ENCODE measurements at places on chromosomes 7 and 10.
A peak's percentile ranks its signal among the peaks of the same experiment; 100 is the strongest.

DNA sequence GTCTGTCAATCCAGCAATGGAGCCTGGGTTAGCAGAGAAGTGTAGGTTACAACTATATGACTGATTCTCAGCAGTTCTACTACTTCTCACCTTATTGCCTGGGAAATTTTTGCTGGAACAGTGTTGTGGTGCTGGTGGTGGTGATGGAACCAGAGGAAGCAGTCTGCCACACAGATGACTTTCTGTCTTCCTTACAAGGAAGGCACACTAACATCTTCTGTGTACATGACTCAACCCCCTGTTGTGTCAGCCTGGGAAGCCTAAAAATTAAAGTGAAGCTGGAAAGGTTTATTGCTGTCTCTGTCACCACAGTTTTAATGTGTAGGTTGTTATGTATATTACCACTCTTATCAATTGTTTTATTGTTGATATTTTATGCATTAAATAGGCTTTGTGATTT lies 40.3 kb downstream of the ANKRD7 start:
- no peak for DNase-seq

- DNase-seq = no peak
Measured at GRCh38 chr10:131802996-131803395, 97.8 kb upstream of the PPP2R2D start.

GRCh38 chr7:124192885-124193284 lies 160.0 kb upstream of the TMEM229A start:
- no peak for DNase-seq

GRCh38 chr10:4315551-4315950 lies 510.5 kb upstream of the AKR1E2 start:
- no peak for DNase-seq

GRCh38 chr7:30594048-30594539 lies 584 bp upstream of the GARS1 start:
- DNase-seq = peak; percentile 30
